Occipital lobe (tissue), 3 donors: ENCODE measurements at places on chromosomes 12 and 14. TPM values are rescaled to one million over a fixed set of nuclear protein-coding genes. Genes with fewer than 3 reads are reported as not detected.

DNA sequence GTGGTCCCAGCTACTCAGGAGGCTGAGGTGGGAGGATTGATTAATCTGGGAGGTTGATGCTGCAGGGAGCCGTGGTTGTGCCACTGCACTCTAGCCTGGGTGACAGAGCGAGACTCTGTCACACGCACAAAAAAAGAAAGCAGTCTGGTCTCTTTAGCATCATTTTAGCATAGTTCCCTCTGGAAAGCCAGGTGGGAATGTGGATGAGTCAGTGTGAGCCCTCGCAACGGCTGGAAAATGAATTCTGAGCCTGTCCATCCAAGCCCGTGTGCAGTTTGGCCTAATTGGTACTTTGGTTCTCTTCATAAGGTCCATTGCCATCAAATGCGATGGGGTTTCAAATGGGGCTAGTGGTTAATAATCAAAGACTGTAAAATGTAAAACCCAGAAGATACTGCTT is 2.4 kb downstream of the MYL2 start:
- DNase-seq, result no peak

DNA sequence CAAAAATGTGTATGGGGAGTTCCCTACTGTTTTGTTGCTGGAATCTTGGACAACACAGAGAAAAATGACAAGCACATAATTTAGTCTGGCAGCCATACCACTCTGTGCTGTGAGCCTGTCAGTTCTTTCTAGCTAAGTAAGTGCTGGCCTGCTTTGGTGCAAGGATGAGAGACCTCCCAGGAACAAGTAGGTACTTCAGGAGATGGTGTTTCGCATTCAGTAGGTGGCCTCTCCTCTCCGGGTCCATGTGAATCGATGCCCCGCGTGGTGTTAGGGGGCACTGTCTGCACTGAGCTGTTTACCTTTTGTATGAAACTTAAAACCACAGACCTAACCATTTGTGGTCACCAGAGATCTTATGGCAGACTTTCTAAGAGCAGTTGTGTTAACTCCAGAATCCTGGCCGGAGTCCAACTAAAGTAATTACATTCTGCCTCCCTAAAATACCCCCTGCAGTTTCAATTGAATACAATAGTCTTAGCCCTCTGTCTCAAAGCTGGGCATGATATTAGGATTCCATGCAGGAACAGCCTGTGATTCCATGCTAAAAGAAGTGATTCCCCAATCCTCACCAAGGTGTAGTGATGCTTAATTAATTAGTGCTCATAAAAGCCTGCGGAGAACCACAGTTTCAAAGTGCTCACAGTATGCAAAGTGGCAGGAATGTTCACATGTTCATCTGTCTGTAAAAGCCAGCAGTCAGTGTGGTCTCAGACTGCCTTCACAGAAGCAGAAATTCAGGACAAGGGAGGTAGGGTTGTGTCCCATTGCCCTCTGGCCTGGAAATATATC is 64.2 kb downstream of the LLPH start:
- DNase-seq, result no peak

DNA sequence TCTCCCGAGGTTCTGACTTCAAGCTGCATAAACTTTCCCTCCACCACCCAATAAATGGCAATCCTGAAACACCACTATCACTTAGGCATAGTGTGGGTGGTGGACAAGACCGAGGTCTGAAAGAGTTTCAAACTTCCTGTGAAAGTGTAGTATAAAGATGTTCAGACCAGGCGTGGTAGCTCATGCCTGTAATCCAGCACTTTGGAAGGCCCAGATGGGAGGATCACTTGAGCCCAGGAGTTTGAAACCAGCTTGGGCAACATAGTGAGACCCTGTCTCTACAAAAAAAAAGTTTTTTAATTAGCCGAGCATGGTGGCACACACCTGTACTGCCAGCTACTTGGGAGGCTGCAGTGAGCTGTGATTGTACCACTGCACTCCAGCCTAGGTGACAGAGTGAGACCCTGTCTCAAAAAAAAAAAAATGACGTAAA is 61.9 kb downstream of the CCDC92 start:
- DNase-seq, result no peak

GRCh38 chr12:15811214-15812127 is 22.3 kb upstream of the EPS8 start:
- DNase-seq, result no peak

DEPDC4 gene
- 1.2 TPM for total RNA-seq

ETFBKMT gene
- total RNA-seq, result 3.4 TPM

ANKS1B gene
- total RNA-seq, result 452 TPM
